ENCODE measurements at places on chromosomes 11 and 22.

DNA sequence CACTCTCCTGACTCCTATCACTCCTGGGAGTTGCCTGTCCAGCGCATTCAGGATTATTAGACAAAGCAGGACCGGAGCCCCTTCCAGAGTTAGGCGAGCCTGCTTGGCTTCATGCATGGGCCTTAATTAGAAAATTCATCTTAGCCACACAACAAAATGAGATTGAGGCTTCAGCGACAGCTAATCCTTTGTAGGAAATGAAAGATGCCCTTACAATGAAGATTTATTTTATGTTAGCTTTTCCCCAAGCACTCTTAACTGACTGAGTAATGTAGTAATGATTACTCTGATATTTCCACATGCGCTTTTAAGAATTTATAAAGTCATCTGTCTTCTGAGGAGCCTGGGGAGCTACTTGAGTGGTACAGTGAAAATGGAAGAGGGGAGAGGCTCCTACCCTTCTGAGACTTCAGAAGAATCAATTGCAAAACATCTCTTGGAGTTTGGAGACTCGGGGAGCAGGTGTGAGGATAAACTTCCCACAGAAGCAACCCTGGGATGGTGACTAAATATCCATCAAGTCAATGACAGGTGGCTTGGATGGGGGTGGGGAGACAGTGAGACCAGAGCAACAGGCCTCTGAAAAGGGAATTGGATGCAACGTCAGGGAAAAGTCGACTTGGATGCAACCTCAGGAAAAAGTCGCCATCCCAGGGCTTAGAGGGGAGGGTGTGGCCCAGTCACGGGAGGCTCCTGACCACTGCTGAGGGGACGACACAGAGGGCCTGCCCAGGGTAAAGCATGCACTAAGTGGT, 434.5 kb upstream of the B3GAT1 start:
- DNase-seq = no peak

- no peak for DNase-seq
These were observed 53.3 kb downstream of the CERK start for GRCh38 chr22:46684706-46685105.

GRCh38 chr22:48701296-48702030, 1126.2 kb downstream of the BRD1 start:
- no peak for DNase-seq

DNA sequence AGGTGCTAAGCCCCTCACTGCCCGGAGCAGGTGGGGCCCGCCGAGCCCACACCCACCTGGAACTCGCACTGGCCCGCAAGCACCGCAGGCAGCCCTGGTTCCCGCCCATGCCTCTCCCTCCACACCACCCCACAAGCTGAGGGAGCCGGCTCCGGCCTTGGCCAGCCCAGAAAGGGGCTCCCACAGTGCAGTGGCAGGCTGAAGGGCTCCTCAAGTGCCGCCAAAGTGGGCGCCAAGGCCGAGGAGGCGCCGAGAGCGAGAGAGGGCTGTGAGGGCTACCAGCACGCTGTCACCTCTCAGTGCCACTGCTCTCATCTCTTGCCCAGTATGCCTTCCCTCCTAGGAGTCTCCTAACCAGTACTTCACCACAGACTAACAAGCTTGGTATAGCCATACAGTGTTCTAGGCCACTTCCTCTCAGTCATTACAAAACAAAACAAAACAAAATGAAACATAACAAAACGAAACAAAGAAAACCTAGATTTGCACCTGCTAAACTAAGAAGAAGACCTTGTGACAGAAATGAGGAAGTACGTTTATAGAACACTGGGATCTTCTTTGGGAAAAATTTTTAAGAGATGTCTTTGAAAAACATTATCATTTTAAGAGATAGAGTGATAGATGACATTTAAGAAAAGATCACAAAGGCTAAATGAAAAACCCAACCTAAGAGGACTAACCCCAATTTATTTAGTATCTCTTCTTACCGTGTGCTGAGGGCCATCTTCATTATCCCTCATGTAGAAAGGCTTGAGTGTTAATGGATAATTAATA, 47.7 kb upstream of the GAB2 start:
- DNase-seq = peak; percentile 56

- no peak for DNase-seq
These were observed 80.8 kb downstream of the CACNA1I start for GRCh38 chr22:39651053-39651996.

- DNase-seq = no peak
These were observed 8.7 kb downstream of the PCSK7 start for GRCh38 chr11:117222991-117223740.

DNA sequence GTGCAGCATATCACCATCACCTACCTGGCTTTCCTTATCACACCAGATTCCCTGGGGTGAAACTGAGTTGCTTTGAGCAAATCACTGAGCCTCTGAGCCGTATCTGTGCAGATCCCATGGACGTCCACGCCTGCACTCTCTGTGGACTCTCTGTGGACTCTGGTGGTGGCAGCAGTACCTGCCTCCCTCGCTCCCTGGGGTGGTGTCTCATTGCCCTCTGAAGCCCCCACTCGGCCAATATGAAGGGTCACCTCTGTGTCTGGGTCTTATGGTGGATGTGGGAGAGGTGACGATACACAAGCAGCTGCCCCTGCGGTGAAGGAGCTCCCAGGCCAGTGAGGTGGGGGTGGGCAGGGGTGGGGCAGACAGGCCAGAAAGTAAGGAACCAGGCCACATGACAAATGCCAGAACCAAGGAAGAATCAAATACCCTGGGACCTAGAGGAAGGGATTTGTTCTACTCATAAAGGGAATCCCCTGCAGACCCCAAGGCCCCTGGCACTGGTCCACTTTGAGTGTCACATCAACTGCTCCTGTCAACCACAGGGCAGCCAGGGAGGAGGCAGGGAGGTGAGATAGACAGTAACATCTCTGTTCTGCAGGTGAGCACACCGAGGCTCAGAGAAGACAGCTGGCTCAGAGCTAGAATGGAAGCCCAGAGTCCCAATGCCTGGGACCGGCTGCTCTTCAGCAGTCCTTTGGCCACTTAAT, 9.2 kb upstream of the CHST1 start:
- no peak for DNase-seq

DNA sequence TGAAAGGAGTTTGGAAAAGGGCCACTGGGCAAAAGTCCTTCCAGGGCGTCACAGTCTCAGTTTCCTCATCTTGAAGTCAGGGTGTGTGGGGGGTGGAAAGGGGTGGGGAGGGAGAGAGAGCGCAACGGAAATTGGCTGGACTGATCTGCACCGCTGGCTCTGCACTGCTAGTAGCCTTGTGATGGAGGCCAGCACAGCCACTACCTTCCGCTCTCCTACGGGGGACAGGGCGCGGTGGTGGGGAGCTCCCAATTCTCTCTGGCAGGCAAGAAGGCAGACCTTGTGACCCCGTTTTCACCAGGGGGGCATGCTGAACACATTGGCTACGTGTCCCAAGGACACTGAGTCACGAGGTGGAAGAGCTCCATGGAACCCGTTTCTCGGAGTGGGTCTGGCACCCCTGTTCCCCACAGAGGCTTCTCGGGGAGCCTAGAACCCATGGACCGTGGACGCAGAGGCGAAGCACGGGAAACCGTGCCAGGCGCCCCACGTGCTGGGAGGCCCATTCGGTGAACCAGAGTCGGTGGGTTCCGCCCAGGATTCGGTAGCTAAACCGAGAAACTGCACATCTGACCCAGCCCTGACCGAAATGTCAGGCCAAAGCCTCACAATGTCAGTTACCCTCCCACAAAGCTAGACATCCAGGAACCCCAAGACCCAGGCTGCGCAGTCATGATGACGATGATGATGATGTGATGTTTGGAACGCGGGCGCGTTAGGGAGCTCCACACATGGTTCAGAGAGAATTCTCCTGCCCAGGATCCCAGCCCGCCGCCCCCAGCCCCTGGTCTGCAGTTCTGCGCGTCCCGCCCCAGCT, 28.3 kb upstream of the WNT11 start:
- DNase-seq = peak; percentile 33

GRCh38 chr22:17712441-17712840, 61.8 kb downstream of the BID start:
- no peak for DNase-seq

- DNase-seq = no peak
These were observed 231.3 kb downstream of the CADM1 start for GRCh38 chr11:115272925-115273324.

GRCh38 chr11:2759228-2760195, 59.7 kb upstream of the KCNQ1OT1 start:
- no peak for DNase-seq

- DNase-seq = no peak
These were observed 32.2 kb upstream of the APOA1 start for GRCh38 chr11:116869610-116870009.

DNA sequence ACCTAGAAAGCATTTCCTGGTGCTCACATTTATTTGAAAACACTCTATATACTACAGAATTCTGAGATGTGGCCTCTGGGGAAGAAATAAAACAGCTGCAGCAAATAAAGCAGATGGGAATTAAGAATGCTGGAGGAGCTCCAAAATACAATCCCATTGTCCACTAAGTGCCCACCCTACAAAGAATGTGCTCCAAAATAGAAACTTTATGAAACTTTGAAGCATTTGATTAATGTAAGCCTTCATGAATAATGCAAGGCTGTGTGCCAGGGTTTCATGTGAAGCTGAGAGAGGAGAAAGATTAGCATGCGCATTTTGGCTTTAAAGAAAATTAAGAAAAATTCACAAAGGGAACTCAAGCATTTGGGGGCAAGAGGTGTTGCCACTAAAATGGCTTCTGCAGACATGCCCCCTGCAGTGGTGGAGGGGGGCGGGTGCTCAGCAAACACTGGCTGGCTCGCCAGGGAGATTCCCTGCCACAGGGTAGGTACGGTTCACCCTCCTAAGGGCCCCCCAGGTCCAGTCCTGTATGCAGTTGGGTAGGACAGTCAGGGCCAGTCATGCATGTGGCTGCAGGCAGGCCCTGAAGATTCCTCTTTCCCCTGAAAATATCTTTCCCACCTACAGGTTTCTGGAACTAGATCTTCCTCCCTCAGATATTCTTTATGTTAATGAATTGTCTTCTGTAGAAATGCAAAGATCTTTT, 46.6 kb upstream of the RCN1 start:
- no peak for DNase-seq

- no peak for DNase-seq
These were observed 86.5 kb upstream of the SHANK2 start for GRCh38 chr11:71338801-71339395.

DNA sequence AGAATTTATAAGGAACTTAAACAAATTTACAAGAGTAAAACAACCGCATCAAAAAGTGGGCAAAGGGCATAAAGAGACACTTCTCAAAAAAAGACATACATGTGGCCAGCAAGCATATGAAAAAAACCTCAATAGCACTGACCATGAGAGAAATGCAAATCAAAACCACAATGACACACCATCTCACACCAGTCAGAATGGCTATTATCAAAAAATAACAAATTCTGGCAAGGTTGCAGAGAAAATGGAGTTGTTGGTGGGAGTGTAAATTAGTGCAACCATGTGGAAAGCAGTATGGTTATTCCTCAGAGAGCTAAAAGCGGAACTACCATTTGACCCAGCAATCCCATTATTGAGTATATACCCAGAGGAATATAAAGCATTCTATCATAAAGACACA, 866.8 kb upstream of the TENM4 start:
- no peak for DNase-seq

DNA sequence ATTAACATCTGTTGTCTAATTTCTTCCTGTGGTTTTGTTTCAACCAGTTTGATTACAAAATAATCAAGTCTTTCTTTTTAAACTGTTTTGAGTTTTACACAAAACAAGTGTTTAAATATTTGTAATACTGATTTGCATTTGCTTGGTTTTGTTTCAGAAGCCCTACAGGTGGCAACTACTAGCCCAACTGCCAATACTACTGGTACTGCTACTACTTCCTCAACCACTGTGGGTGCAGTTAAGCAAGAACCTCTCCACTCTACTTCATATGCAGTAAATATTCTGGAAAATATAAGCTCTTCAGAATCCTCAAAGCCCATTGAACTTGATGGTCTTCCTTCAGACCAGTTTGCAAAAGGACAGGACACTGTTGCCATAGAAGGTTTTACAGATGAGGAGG, 61.1 kb downstream of the QSER1 start:
- no peak for DNase-seq

GRCh38 chr22:24925586-24926427, 20.7 kb downstream of the LHFPL7 start:
- DNase-seq = no peak

DNA sequence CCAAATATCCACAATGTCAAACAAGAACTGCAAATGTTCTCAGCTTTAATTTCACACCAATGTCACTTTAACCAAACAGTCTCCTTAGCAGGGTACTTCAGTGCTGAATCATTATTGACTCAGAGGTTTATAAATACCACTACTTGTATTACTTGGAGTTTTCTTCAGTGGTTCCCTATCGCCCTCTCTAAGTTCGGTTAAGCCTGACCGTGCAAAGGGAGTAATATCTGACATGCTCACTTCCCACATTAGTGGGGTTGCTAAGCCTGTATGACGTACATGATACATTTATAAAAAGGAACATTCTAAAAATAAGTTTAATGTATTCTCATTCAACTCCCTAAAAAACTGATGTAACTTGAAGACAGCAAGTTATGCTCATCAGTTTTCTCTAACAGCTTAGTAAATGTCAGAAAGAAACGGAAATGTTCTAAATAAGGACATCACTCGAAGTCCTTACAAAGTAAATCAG, 93.1 kb upstream of the ZC3H12C start:
- DNase-seq = peak; percentile 21

DNA sequence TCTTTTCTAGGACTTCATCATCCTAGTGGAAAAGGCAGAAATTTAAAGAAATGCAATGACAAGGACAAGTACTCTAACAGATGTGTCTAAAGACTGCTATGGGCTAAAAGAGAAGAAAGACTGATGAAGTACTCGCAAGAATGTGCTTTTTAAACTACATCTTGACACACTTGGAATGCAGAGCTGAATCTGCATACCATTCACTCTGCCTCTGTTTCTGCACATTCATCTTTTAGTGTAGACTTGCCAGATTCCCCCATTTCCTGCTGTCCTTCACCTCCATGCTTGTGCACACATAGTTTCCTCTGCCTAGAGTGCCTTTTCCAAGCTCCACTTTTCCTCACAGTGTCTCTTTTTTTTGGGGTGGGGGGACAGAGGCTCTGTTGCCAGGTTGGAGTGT, 239.0 kb upstream of the CCDC179 start:
- DNase-seq = no peak
